Articular chondrocyte of knee joint (primary cell): ENCODE measurements at places on chromosomes 12 and 14. TPM values are rescaled to one million over a fixed set of nuclear protein-coding genes. Genes with fewer than 3 reads are reported as not detected.

The GPD1 gene
- 0.11 and 0.13 TPM in 2 replicates for total RNA-seq

The GPRC5D gene
- total RNA-seq, result not detected in 2 replicates

The TMEM52B gene
- total RNA-seq, result not detected in 2 replicates

The IGF1 gene
- total RNA-seq, result 1.7 and 6.4 TPM in 2 replicates

The HOXC10 gene
- 12.4 and 14.1 TPM in 2 replicates for total RNA-seq

The AMDHD1 gene
- total RNA-seq, result 1.1 and 1.3 TPM in 2 replicates

The RNASE3 gene
- total RNA-seq, result not detected in 2 replicates

The EEA1 gene
- 40.2 and 40.8 TPM in 2 replicates for total RNA-seq

The INHBC gene
- total RNA-seq, result under 0.01 TPM in 1 of 2 replicates, not detected in the other

The ARL1 gene
- 112 and 142 TPM in 2 replicates for total RNA-seq

The SLCO1B1 gene
- total RNA-seq, result not detected in 2 replicates

The ATXN3 gene
- total RNA-seq, result 36.3 and 76.0 TPM in 2 replicates

The KRT5 gene
- not detected in 2 replicates for total RNA-seq

The NINJ2 gene
- 5.6 and 7.7 TPM in 2 replicates for total RNA-seq

The MSI1 gene
- total RNA-seq, result 0.26 and 0.43 TPM in 2 replicates

The FAM186B gene
- total RNA-seq, result 0.39 and 0.54 TPM in 2 replicates

The CD27 gene
- 0.22 TPM in 1 of 2 replicates, not detected in the other for total RNA-seq

The TTC5 gene
- total RNA-seq, result 15.7 and 17.6 TPM in 2 replicates

The E2F7 gene
- total RNA-seq, result 1.2 and 3.1 TPM in 2 replicates

The KRT85 gene
- total RNA-seq, result under 0.01 TPM in 1 of 2 replicates, not detected in the other

The KRT6B gene
- total RNA-seq, result not detected in 2 replicates

The FERMT2 gene
- total RNA-seq, result 198 and 223 TPM in 2 replicates

The PCED1B gene
- total RNA-seq, result 0.13 and 0.43 TPM in 2 replicates

The STXBP6 gene
- 1.0 and 1.2 TPM in 2 replicates for total RNA-seq

The NOVA1 gene
- 0.52 and 0.65 TPM in 2 replicates for total RNA-seq

The KLRG1 gene
- total RNA-seq, result 0.22 and 0.52 TPM in 2 replicates

The TCTN2 gene
- total RNA-seq, result 24.2 and 29.0 TPM in 2 replicates

The CIDEB gene
- total RNA-seq, result 6.4 and 7.2 TPM in 2 replicates

The SCFD1 gene
- 145 and 154 TPM in 2 replicates for total RNA-seq

The ATXN7L3B gene
- total RNA-seq, result 23.6 and 23.8 TPM in 2 replicates
